ENCODE measurements at places on chromosomes 3 and 15. TPM values are rescaled to one million over a fixed set of nuclear protein-coding genes. Genes with fewer than 3 reads are reported as not detected.

DNA sequence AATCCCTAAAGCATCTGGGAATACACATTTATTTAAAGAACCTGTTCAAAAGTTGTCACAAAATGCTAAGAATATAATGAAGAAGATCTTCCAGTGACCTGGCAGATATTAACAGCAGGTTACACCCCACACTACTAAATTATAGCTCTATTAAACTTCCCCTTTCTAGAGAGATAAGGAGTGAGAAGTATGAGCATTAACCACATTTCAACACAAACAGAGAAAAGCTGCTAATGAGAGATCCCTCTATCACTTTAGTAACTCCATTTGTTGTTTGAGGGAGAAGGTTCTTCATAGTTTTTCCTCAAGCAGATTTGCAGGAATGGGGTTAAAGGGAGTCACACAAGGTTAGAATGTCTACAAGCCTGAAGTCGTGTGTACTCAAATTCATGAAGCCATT, 3.6 kb downstream of the COL8A1 start:
- no peak for DNase-seq

The FBXL22 gene
- total RNA-seq: 12.5 TPM

DNA sequence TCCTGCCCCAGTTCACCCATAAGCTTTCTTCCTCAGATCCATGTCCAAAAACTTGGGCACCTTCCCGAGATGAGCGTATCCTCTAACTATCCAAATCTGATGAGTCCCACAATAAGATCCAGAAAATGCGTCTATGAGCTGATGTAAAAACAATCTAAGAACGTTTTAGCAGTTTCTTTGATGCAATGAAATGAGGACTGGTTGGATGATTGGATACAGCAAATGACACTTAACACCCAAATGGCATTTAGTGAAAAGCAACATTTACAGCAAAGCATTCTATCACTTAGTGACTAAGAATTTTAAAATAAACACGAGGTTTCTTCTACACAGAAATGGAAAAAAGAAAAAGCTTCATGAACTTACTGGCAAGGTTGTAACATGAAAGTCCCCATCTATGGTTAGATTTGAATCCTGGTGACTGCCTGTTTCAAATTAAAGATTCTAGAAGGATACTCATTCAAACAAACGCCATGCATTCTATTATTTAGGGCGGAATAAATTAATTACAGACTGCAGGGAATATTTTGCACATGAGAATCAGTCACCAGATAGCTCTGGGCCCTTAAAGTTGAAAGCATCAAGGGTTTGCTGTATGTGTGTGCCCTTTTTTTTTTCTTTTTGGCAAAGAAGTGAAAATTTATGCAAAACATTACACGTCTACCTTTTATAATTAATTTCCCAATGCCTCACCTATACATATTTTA, 598.6 kb downstream of the FOXP1 start:
- no peak for DNase-seq

- no peak for DNase-seq
Measured at GRCh38 chr3:85474241-85474640, 515.5 kb downstream of the CADM2 start.

The CPNE4 gene
- 68.2 TPM for total RNA-seq

DNA sequence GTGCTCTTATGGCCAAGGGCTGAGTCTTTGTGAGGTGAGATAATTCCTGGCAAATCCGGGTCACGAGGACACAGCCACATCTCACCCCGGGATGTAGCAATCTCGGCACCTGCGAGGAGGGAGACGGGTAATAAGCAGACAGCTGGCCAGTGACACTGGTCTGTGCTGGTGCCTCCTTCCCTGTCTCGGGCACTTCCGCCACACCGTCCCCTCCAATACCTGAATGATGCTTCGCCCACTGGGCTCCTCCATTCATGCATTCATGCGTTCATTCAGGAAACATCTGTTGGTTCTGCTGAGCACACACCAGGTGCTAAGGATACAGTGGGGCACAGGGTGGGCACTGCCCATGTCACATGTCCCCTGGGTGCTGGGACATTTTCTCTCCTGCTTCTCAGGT, 60.1 kb downstream of the ATP10A start:
- DNase-seq: no peak

- DNase-seq: no peak
Measured at GRCh38 chr3:190303884-190304283, 18.4 kb downstream of the CLDN1 start.

The PDCD6IP gene
- 251 TPM for total RNA-seq
